ENCODE measurements at places on chromosomes 5 and 9.

DNA sequence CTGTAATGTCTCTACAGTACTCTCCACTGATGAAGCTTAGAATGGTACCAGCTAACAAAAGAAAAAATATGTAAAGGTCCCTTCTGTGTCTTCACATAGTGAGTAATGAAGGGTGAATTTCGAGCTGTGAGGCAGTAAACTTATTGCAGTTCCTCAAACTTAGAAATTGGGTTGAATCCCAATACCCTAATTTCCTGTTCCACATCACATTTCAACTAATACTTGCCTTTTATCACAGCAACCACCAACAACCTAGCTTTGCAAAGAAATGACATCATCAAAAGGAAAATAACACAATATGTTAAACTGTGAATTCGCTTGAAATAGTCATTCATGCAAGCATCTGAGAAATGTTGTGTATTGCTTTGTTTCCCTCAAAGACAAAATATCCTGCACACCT lies 9.4 kb upstream of the TNFAIP8 start:
- no peak for DNase-seq

- peak; percentile 44 for DNase-seq
These were observed 11.4 kb upstream of the HAUS6 start for GRCh38 chr9:19113964-19114679.

- DNase-seq: no peak
These were observed 71.5 kb upstream of the EQTN start for GRCh38 chr9:27368316-27368985.

DNA sequence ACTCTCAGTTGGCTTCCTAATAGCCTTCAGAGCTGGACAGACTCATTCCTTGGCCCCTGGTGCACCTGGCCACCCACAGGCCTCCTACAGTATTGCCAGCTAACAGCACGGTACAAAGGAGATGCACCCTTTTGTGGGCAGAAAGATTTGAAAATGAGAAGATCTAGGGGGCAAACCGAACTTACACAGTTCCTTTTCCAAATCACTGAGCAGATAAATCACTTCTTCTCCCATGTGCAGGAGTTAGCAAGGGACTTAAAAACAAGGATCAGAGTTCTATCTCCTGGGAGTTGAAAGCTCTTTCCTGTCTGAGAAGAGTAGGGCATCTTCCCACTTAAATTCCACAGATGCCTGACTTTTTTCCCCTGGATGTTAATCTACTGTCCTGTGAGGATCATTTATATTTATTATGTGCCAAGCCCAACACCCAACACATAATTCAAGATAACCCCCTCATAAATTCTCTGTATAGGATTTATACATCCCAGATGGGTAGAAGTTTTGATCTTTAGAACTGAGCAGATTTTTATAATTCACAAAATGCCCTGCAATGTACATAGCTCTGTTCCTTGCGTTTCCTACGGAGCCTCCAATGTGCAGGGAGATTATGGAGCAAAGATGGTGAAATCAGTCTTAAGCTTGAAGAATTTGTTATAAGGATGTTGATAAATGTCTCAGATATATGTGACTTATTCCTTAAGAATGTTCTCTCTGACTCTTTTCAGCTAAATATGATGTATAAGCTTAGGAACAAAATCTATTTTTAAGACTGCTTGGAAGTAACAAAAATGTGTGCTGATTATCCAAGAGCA lies 207.2 kb upstream of the DAPK1 start:
- peak; percentile 43 for DNase-seq

DNA sequence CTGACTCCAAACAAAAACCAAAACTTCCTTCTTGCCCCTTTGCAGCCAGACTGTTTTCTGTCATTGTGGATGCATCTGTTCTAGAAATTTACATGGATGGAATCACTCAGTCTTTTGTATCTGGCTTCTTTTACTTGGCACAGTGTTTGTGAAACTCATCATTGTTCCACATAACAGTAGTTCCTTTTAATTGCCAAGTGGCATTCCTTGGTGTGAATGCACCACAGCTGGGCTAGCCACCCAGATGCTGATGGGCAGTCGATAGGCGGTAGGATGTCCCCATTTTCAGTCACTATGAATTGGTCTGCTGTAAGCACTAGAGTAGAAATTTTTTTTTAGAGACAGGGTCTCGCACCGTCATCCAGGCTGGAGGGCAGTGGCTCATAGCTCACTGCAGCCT lies 6.3 kb upstream of the CLPTM1L start:
- no peak for DNase-seq

DNA sequence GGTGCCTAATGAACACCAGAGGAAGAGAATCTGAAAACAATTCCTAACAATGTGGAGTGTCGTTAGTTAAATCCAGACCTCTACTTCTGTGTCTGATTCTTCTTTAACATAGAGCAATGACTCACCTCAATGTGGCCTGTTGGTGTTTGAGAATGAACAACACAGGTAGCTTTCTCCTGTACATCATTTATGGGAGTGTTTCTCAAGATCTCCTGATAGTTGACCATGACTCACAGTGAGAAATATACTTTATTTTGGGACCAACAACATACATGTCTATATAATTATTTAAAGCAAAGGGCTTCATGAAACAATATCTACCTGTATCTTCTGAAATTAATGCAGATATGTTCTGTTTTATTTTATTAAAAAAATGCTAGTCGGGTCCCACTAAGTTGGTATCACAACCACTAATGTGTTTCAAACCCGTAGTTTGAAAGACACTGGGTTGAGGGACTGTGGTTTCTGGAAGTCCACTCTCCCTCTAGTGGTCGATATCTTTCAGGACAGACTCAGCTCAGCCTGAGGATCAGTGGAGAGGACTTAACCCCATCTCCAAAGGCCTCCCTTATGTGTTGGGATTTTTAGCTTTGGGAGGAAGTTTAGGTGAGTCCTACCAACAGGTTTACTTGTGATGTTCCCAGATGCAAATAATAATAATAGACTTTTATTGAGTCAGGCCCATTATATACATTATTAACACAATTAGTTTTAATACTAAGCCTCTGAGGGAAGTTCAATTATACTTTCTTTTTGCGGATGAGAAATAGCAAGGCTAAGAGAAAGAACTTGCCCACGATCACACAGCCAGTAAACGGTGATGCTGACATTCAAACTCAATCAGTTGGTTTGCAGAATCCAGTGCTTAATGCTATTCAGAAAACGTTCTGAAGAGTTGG lies 70.0 kb upstream of the KLF9 start:
- peak; percentile 78 for DNase-seq

DNA sequence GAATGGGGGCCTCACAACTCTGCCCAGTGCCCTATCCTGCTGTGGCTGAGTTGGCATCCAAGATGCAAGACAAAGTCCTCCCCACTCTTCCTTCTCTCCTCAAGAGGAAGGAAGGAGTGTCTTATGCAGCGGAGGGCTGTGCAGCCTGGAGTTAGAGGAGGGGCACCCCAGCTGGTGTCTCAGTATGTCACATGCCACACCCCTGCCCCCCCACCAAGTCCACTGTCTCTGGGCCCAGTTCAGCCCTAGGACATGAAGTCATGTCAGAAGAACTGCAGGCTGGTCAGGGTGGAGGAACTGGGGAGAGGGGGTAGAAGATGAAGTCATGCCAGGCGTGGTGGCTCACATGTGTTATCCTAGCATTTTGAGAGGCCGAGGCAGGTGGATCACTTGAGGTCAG lies 28.0 kb upstream of the SLC28A3 start:
- no peak for DNase-seq

- DNase-seq: no peak
These were observed 28.0 kb upstream of the DMRT3 start for GRCh38 chr9:948497-948896.

GRCh38 chr5:10635257-10635866 lies 71.5 kb downstream of the ANKRD33B start:
- DNase-seq: peak; percentile 91

DNA sequence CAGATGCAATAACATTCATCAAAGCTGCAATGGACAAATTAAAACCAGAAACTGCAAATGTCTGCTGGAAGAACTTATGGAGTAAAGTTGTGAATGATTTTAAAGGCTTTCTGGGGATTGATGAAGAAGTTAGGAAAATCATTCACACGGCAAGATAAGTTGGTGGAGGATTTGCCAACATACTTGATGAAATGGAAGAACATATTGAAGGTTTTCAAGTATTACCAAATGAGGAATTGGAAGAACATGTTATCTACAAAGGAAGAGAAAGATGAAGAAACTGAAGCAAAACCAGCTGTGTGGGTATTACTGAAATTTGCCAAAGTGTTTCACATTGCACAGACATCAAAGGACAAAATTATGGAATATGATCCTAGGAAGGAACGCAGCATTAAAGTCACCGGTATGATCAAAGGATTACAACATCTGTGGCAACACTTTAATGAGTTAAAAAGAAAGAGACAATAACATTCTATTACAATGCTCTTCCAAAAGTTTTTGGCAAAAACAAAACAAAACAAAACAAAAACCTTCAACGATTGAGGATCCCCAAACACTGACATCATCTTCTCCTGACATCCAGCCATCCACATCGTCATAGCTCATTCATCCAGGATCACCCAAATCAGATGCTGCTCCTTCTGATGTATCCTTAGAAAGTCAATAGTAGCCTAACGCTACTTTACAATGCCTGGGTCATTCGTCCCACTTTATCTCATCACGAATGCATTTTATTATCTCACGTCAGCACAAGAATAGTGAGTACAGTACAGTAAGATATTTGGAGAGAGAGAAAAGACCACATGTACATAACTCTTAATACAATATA lies 61.3 kb upstream of the SMC5 start:
- DNase-seq: no peak

- DNase-seq: no peak
These were observed 34.0 kb downstream of the RASGEF1C start for GRCh38 chr5:180175015-180175431.

GRCh38 chr9:109107402-109108240 lies 12.1 kb downstream of the TMEM245 start:
- DNase-seq: peak; percentile 89

DNA sequence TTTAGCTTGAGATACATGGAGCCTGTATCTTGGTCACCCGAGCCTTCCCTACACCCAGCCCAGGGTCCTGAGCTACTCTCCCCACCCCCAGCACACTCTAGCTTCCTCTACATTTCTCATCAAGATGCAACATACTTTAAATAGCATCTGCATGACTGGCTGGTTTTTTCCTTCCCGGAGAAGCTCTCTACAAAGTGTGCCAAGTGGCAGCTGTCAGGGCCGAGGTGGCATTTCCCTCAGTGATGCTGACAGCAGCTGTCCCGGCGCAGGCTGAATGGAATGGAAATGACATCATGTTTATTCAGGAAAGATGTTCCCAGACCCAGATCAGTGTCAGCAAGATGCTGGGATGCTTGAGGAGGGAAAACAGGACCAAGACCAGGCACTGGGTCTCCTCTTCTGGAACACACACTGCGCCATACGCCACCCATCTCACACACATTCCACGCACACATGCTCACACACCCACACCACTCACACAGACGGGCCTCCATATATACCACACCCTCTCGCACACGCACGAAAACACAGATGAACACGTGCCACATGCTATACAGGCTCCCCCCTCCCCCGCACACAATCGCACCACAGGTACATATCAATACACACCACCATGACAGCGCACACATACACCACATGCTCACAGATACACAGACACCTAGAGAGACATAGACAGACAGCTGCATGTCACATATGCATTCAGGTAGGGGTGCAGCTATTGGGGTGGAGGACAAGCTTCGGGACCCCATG lies 67.8 kb downstream of the LHX2 start:
- peak; percentile 85 for DNase-seq

- peak; percentile 43 for DNase-seq
These were observed 61.7 kb downstream of the SH3TC2 start for GRCh38 chr5:149001162-149001561.

GRCh38 chr5:25414742-25415141 lies 770.0 kb upstream of the CDH10 start:
- no peak for DNase-seq

GRCh38 chr5:132426525-132427138 lies 57.1 kb downstream of the SLC22A5 start:
- peak; percentile 98 for DNase-seq
